ENCODE measurements at places on chromosomes 7 and 10. TPM values are rescaled to one million over a fixed set of nuclear protein-coding genes. Genes with fewer than 3 reads are reported as not detected.

DNA sequence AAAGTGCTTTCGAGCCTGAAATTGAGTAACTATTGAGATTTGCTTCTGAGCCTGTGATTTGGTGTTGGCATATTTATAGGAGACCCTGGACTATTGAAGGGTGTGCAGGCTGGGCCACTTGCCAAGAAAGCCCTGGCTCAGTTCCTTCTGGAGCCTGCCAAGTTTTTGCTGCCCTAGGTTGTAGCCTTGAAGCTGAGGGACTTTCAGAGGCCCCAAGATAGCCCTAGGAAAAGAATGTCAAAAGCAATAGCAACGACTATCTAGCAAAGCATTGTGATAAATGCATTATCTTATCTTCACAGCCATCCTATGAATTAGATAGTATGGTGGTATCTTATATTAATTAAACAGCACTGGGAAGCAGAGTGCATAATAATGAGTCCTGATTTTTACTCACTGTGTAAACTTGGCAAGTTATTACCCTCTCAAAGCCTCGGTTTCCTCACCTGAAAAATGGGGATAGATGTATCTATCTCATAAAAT, 473.7 kb upstream of the PODXL start:
- H3K27ac ChIP-seq = peak overlapping the region; percentile 86
- DNase-seq = peak; percentile 77
- no peak overlapping the region for H3K4me3 ChIP-seq
- H3K36me3 ChIP-seq = no peaks in the 10 kb centered on the region

DNA sequence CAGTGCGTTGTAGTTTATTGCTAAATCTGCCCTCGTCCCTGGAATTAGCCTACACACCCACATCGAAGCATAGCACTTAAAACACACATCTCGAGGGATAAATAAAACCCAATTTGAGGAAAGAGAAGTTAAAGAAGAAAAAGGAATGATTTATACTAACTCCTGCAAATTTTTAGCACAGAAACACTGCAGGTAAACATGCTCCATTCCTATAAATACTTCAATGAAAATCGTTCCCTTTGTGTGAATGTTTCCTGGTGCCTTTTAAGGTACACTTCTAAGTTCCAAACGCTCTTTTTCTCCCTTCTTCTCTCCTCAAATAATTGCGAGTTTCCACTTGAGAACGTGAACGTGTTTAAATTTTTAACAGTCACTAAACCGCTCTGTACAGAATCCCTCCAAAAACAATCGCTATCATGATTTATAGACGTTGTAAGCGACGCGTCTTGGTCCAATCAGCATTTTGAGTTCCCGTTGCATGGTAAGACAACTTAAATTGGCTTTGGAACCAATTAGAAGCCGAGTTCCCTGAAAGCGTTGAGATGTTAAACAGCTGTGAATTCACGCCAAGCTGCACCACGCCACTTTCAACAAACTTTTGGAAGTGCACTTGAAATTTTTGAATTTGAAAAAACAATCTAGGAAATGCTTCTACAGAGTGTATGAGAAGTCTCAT, 12.5 kb upstream of the EBLN1 start:
- peak overlapping the region; percentile 95 for H3K27ac ChIP-seq
- H3K4me1 ChIP-seq = peaks cover 4% of the 10 kb centered on the region
- peak overlapping the region; percentile 84 for H3K4me3 ChIP-seq
- H3K27me3 ChIP-seq = peaks cover 10% of the 10 kb centered on the region
- DNase-seq = no peak
- no peaks in the 10 kb centered on the region for H3K36me3 ChIP-seq

GRCh38 chr10:78471326-78471722, 437.7 kb downstream of the RPS24 start:
- peaks cover 60% of the 10 kb centered on the region for H3K4me1 ChIP-seq
- H3K27me3 ChIP-seq = no peaks in the 10 kb centered on the region
- no peak overlapping the region for H3K4me3 ChIP-seq

- peak overlapping the region; percentile 87 for H3K4me3 ChIP-seq
- H3K27me3 ChIP-seq = no peaks in the 10 kb centered on the region
- peaks cover 2% of the 10 kb centered on the region for H3K36me3 ChIP-seq
- peaks cover 43% of the 10 kb centered on the region for H3K4me1 ChIP-seq
These were observed 548 bp downstream of the AGAP3 start for GRCh38 chr7:151086802-151087244.

DNA sequence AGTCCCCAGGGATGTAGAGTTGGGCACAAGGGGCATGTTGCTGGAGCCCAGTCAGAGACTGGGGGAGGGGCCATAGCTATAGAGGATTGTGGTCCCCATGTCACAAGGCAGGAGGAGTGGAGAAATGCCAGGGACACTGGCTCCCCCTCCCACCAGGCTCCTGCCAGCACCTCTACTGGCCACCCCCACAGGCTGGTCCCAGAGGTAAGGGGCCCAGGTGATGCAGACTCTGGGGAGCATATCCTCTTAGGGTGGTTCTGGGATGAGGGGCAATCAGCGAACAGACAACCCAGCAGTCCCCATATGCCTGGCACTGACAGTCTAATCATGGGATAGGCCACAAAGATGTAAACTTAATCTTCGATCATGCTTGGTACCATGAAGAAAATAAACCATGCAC, 21.2 kb downstream of the C10orf71 start:
- H3K27me3 ChIP-seq = peaks cover 58% of the 10 kb centered on the region
- H3K4me3 ChIP-seq = no peak overlapping the region
- no peak overlapping the region for H3K27ac ChIP-seq
- no peaks in the 10 kb centered on the region for H3K36me3 ChIP-seq

- H3K27ac ChIP-seq = no peak overlapping the region
- no peak for DNase-seq
- no peaks in the 10 kb centered on the region for H3K4me1 ChIP-seq
- peaks cover 10% of the 10 kb centered on the region for H3K27me3 ChIP-seq
- H3K4me3 ChIP-seq = no peak overlapping the region
These were observed 63.5 kb upstream of the PRSS58 start for GRCh38 chr7:142321391-142321790.

DNA sequence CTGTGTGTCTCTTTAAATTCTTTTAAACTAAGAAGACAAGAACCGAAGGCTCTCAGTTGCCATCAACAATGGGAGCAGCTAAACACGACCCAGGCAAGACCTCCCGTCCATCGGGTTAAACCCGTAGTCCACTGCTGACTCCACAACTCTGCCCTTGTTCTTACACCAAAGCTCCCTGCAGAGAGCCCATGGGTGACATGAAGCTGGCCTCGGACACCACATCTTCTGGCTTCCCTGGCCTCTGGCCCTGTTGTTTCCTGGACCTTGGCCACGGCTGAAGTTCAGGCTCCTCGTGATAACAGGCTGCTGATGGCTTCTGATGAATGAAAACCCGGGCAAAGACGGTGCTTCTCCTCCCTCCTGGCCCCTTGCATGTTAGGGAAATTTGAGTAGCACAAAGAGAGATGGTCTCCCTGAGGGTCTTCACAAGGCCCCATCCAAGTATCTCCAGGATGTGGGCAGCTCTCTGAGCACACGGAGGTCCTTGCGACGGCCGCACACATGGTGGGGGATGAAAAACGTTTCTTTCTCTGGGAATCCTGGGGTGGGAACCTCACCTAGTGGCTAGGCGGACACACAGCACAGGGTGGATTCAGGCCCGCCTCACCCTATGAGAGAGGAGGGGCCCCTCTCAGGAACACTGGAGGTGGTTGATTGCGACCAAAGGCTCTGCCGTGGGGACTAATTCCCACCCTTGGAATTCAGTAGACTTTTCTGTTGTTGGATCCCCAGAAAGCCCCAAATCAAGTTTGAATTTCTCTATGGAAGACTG, 271.1 kb downstream of the ADARB2 start:
- H3K36me3 ChIP-seq = no peaks in the 10 kb centered on the region
- peaks cover 16% of the 10 kb centered on the region for H3K4me1 ChIP-seq

DNA sequence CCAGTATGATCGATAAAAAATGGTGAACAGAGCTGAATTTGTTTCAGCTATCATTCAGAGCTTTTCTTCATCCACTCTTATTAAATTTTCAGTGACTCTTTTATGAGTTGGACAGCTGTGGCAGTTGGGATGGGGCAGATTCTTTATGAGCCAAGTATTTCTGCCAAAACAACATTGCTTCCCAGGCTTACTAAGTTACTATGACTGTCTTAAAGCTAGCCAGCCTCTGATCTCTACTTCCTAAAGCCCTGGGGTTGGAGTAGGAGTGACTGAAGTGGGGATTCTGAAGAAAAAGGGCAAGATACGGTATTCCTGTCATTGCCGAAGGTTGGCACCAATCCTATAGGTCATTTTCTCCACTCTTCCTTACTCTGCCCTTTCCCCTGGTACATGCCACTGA, 12.7 kb downstream of the RPP30 start:
- no peak overlapping the region for H3K27ac ChIP-seq
- H3K27me3 ChIP-seq = no peaks in the 10 kb centered on the region
- peaks cover 27% of the 10 kb centered on the region for H3K36me3 ChIP-seq
- no peak for DNase-seq

DNA sequence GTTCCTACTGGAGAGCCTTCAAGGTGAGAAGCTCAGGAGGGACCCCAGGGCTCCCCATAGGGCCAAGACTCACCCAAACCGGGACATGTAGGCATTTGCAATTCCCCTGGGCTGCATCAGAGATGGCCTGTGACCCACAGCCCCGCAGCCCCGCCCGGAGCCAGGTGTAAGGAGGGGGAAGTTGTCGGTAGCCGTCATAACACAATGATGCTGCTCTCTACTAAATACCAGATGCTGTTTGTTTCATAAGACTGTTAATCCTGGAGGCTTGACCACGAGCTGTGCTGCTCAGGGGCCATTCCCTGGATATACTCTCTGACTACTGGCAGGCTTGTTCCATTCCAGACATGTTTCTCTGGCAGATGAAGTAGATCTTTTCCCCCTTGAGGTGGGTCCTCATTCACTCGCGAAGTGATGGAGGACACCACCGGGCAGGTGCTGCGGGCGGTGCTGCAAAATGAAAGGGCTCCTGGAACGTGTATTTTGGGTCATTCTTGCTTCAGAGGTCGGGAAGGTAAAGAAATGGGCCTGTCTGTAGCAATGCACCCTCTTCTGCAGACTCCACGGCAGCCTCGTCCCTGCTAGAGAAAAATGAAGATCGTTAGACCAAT, 61.1 kb downstream of the MKI67 start:
- H3K4me3 ChIP-seq = no peak overlapping the region
- H3K36me3 ChIP-seq = no peaks in the 10 kb centered on the region

DNA sequence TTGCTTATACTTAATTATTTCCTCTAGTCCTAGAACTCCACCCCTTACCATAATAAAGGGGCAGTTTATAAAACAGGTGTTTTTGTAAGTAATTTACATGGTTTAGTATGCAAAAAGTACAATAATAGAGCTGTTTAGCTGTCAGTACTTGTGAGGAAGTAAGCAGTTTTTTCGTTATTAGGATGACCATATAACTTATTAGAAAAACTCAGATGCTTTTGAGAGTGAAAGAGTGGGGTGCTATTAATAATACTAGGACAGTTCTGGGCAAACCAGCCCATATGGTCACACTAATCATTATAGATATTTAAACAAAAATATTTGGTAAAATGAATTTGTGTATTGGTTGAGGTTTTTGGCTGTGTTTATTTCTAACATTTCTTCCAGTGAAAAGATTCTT, 201.9 kb upstream of the KAT6B start:
- H3K4me1 ChIP-seq = no peaks in the 10 kb centered on the region
- H3K27me3 ChIP-seq = no peaks in the 10 kb centered on the region
- DNase-seq = no peak
- peaks cover 24% of the 10 kb centered on the region for H3K36me3 ChIP-seq

DNA sequence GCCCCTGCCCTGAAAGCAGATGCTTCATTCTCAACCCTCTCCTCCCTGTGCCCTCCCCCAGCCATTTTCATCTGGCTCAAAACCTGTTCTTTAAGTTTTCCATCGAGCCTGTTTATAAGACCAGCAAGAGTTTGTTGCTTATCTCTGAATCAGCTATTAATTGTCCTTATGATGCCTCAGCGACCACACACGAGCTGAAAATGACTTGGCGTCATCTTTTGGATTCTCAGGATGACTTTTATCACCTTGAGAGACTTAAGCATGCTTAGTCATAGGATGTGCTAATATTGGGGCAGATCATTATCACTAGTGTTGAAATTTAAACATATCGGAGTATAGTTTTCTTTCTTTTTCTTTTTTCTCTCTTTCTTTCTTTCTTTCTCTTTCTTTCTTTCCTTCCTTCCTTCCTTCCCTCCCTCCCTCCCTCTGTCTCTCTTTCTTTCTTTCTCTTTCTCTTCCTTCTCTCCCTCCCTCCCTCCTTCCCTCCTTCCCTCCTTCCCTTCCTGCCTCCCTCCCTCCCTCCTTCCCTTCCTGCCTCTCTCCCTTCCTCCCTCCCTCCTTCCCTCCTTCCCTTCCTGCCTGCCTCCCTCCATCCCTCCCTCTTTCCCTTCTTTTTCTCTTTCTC, 184.5 kb downstream of the PHTF2 start:
- H3K4me1 ChIP-seq = peaks cover 3% of the 10 kb centered on the region
- no peak overlapping the region for H3K27ac ChIP-seq
- H3K36me3 ChIP-seq = no peaks in the 10 kb centered on the region
- H3K4me3 ChIP-seq = no peak overlapping the region

DNA sequence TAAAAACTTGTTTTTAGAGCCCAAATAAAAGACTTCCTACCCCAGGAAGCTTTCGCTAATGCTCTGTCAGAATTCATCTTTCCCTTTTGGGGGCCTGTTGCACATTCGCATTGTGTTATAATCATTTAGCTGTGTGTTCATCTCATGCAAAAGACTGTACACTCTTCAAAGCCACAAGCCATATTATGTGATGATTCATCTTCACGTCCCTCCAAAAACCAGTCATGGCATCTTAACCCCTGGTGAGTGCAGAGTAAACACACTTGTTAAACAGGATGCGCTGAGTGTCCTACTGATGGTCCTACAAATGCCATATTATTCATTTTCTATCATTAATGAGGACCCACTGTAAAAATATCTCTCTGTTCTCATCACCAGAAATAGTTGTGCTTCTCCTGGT, 235.4 kb downstream of the KIAA1217 start:
- H3K36me3 ChIP-seq = peaks cover 52% of the 10 kb centered on the region
- DNase-seq = no peak
- H3K4me1 ChIP-seq = peaks cover 32% of the 10 kb centered on the region

- DNase-seq = no peak
- H3K4me3 ChIP-seq = no peak overlapping the region
- no peaks in the 10 kb centered on the region for H3K27me3 ChIP-seq
- no peaks in the 10 kb centered on the region for H3K36me3 ChIP-seq
These were observed 78.9 kb upstream of the GPR22 start for GRCh38 chr7:107390916-107391315.

DNA sequence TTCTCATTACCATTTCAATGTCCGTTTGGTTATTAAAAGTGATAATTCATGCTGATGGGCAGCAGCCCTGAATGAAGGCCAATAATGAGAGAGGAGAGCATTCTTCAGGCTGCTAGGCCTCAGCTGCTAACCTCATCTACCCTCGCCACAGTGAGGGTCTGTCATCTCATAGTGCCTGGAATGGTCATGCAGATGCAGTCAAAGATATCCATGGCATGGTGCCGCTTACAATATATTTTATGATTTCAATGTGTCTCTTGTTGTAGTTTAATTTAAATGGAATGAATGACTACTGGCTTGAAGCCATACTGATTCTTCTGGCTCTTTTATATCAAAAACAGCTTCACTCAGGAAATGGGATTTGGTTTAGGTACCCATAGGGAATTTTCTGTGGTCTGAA, 126.9 kb downstream of the SLC16A9 start:
- H3K4me3 ChIP-seq = no peak overlapping the region
- no peaks in the 10 kb centered on the region for H3K4me1 ChIP-seq
- no peak overlapping the region for H3K27ac ChIP-seq

GRCh38 chr7:13687500-13687899, 302.0 kb downstream of the ETV1 start:
- H3K27me3 ChIP-seq = no peaks in the 10 kb centered on the region
- no peak for DNase-seq
- no peak overlapping the region for H3K27ac ChIP-seq
- H3K4me1 ChIP-seq = peaks cover 5% of the 10 kb centered on the region

GRM3 gene
- not detected for total RNA-seq

FOXP2 gene
- total RNA-seq = 13.9 TPM

IFIT1B gene
- not detected for total RNA-seq

NPY gene
- not detected for total RNA-seq

ZNF853 gene
- total RNA-seq = 22.9 TPM

EFCAB10 gene
- total RNA-seq = not detected

GPR37 gene
- 5.0 TPM for total RNA-seq
